ENCODE measurements at places on chromosomes 6 and 20.

GRCh38 chr20:6623989-6624388, 143.5 kb upstream of the BMP2 start:
- no peak for DNase-seq

DNA sequence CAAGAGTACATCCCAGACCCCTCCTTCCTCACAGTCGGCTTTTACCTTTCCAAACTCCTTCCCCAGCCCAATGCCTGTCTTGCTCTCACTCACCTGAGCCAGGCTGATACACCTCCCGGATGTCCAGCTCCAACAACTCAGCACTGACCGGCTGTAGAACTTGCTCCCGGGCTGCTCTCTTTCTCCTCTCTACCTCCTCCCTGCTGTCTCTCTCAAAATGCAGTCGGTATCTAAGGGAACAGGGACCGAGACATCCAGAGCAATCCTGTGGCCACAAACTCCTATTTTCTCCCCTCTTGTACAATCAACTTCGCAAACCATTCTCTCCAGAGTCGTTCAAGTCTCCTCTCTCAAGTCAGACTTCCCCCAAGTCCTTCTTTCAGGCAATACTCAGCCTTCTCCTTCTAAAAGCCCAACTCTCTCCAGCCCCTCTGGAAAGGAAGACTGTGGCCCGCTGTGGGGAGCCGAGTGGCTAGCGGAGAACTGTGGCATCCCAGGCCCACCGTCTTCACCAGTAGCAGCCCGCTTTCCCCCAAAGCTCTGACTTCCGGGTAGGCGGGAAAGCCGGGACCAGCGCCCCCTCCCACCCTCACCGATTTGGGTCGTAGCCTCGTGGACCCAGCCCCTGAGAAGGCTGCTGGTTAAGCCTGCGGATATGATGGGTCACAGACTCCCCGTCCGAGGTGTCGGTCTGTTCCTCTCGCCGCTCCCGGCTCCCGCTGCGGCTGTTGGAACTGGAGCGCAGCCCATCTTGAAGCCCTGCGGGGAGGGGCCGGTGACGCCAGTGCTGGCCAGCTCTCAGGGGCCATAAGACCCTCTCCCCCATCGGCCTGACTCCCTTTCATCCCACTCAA, 1.1 kb downstream of the GNL1 start:
- DNase-seq: no peak

- no peak for DNase-seq
Measured at GRCh38 chr6:2229039-2229438, 16.4 kb downstream of the GMDS start.

- no peak for DNase-seq
Measured at GRCh38 chr6:18142591-18142861, 12.4 kb downstream of the TPMT start.

- DNase-seq: no peak
Measured at GRCh38 chr20:16292226-16292880, 280.9 kb downstream of the KIF16B start.

GRCh38 chr6:107670792-107671199, 153.3 kb downstream of the SCML4 start:
- DNase-seq: peak; percentile 28

DNA sequence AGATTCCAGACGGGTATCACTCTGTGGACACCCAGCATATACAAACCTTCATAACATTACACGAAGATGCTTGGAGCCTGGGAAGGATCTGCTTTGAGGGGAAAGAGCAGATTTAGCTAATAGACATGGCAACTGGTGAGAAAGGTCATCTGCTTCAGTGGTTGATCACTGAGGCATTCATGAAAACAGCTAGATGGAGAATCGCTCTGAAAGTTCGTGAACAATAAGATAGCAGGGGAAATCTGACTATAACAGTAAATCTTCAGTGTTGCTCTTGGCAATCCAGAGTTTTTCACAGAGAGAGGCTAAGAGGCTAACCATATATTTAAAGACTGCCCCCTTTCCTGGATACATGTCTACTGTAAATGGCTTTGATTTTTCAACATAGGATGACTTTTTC, 245.3 kb downstream of the FARS2 start:
- no peak for DNase-seq

DNA sequence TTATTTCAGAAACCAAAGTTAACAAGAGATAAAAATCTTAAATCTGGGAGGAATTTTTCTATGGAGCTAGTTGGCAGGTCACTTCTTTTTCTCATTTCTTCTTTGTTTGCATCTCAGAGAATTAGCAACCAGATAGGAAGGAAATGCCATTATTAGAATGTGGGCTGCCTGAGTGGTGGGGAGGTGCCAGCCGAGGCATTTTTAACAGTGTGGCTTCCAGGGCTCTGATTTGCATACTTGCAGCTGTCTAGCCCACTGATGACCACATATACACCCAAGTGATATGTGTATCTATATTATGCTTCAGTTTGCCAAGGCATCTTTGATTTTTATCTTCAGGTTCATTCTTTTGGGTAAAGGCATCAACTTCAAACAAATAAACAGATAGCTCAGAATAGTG, 206.7 kb downstream of the CLIC5 start:
- peak; percentile 69 for DNase-seq

DNA sequence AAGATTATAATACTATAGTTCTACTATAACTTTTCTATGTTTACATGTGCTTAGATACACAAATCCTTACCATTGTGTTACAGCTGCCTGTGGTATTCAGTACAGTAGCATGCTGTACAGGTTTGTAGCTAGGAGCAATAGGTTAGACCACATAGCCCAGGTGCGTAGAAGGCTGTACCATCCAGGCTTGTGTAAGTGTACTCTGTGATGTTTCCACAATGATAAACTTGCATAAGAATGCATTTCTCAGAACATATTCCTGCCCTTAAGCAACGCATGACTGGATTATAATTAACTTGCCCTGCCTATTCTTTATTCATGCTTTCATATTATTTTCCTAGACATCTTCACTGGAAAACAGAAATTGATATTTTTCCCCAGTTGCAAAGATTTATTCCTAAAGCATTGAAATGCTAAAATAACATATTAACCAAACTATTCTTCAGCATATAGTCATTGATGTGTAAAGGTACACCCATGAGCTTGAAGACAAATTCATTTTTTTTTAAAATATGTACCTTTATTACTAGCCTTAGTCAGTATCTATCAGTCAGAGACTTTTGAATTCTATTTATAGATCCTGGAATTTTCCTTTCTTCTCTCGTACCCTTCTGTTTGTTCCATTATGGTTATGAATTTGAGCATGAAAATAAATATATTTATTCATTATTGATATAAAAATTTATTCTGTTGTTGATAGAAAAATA, 7.2 kb upstream of the CTAGE9 start:
- no peak for DNase-seq

DNA sequence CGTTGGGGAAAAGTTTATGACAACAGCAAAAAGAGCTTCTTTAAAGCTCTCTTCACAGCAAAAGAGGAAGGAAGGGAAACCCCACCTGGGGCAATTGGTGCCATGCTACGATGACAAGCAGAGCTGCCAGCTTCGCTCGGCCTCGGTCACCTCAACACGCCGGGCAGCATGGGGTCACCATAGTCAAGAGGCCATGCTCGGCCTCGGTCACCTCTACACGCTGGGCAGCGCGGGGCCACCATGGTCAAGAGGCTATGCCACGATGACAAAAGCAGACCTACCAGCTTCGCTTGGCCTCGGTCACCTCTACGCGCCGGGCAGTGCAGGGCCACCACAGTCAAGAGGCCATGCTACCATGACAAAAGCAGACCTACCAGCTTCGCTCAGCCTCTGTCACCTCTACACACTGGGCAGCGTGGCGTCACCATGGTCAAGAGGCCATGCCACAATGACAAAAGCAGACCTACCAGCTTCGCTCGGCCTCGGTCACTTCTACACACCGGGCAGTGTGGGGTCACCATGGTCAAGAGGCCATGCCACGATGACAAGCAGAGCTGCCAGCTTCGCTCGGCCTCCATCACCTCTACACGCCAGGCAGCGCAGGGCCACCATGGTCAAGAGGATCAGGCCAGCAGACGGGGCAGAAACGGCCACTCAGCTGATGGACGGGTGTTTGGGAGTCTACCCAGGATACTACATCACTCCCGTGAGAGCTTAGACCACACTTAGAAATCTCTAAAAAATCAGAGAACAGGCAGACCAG, 12.1 kb downstream of the APMAP start:
- DNase-seq: no peak

- no peak for DNase-seq
Measured at GRCh38 chr20:61844621-61845020, 221.1 kb downstream of the TAF4 start.

DNA sequence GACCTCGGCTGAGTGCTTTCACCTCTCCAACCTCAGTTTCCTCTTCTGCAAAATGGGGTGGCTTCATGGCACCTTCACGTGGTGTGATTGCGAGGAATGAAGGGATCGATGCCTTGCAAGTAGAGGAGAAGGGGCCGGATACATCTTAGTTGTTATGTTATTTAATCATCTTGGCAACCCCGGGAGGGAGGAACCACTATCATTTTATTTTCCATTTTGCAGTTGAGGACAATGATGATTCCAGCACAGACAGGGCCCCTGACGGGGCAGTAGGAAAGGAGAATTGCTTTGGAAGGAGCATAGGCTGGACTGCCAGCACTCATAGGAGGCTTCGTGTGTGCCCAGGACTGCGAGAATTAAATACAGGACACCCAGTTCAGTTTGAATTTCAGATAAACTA, 2.5 kb upstream of the PMEPA1 start:
- no peak for DNase-seq

DNA sequence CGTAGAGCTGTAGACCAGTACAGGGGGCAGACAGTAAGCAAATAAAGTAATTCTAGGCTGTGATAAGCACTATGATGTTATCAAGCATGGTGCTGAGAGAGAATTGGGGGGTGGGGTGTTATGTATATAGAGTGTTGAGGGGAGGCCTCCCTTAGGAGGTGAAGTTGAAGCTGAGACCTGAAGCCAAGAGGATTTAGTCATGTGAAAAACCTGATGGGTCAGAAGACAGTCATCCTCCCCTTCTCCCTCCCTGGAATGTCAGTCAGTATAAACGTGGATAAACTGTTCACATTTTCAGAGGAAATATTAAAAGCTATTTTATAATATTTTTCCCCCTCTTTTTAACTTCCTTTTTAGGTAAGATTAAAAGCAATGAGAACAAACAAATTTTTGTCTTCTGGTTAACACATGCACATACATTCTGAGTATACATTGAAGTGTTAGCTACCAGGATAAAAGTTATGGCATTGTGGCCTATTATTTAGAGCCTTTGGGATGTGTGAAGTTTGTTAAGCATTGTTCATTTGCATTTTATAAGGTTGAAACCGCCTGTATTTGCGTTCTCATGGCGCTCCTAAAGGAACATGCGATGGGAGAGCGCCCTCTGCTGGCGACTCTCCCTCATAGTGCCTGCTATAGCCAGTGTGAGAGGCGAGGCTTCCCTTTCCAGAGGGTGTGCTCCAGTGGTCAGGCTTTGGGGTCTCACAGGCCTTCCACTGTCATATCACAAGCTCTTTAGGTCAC, 35.4 kb upstream of the MAPK13 start:
- peak; percentile 87 for DNase-seq

GRCh38 chr6:2119275-2119674, 126.1 kb downstream of the GMDS start:
- DNase-seq: no peak

DNA sequence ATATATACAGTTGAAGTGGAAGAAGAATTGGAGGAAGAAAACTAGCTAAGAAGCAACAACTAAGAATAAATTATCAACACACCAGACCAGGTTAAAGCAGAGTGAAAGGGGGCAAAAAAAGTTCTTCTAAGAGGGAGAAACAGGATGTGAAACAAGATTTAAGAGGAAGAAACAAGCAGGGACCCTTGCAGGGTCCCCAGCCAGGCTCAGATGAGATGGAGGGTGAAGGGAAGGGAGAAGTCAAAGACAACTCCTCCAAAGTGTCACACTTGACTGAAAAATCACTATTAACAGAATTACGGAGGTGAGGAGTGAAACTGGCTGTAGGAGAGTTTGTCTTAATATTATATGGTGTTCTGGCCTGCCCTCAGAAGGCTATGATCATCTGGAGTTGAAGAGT, 65.4 kb downstream of the MTFR2 start:
- no peak for DNase-seq

DNA sequence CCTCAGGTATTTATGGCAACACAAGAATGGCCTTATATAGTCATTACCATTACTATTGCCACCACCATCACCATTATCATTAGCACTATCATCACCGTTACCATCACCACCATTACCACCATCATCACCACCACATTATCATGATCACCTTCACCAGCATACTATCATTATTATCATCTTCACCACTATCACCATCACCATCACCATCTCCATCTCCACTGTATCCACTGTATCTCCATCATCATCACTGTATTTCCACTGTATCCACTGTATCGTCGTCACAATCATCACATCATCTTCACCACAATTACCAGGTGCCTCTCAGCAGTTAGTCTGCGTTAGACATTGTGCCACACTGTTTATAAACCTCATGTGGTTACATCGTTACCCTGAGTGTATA, 45.3 kb downstream of the GGTLC1 start:
- DNase-seq: no peak

GRCh38 chr6:122381494-122382265, 17.8 kb upstream of the HSF2 start:
- DNase-seq: peak; percentile 86

DNA sequence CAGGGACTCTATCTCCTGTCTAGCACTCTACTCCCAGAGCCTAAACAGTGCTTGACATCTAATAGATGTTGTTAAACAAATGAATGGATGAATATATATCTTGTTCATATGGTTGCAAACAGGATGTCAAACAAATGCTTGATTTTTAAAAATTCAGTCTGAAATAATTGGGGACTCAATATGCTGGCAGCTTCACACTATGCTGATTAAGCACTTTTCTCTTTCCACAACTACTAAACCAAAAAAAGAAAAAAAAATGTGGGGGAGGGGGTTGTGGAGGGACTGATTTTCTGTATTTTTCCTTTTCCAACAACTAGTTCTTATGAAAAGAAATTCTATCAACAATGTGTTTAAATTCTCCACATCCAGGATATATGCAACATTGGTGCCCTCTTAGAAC, 42.9 kb downstream of the SF3B5 start:
- no peak for DNase-seq

DNA sequence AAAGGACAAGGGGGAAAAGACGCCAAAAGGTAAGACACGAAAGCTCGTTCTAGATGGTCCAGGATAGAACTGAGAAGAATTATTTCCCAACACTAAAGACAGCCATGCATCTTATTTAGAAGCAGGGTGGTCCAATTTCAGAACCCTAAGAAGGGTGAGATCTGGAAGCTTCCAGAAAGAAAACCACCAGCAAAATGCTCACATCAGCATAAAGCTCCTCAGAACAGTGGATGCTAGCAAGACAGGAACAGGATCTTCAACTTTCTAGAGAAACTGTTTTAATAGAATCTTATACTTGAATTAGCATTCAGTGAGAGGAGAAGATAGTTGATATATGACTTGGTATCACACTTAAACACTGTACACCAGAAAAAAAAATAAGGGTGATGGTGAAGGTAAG, 101.5 kb downstream of the ZFP64 start:
- no peak for DNase-seq

- DNase-seq: no peak
Measured at GRCh38 chr20:59307270-59307669, 6.9 kb downstream of the EDN3 start.

Data from A673 (cell line).